ENCODE measurements at places on chromosomes 1 and 21.

- DNase-seq, result no peak
Observed at GRCh38 chr21:44810779-44811178, 7.1 kb downstream of the SUMO3 start.

DNA sequence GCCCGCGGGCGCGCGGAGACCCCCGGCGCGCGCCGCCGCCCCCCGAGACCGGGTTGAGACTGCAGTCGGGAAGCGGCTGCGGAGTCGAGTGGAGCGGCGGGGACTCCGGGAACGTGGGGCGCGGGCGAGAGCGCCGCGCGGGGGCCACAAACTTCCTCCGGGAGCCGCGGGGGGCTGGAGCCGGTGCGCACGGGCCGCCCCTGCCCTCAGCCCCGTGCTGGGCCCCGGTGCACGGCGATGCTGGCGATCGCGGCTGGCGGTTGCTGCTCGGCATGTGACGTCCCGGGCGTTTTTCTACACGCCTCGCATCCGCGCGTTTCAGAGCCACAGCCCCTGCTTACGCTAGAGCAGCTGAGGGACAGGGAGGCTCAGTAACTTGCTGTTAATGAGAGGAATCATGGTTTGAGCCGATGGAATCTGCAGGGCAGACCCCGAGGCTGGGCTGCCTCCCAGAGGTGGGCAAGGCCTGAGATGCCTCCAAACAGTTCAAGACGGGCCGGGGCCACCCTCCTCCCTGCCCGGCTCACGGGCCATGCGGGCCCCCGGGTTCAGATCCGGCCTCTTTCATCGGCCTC is 520 bp downstream of the TMEM201 start:
- no peak for DNase-seq

DNA sequence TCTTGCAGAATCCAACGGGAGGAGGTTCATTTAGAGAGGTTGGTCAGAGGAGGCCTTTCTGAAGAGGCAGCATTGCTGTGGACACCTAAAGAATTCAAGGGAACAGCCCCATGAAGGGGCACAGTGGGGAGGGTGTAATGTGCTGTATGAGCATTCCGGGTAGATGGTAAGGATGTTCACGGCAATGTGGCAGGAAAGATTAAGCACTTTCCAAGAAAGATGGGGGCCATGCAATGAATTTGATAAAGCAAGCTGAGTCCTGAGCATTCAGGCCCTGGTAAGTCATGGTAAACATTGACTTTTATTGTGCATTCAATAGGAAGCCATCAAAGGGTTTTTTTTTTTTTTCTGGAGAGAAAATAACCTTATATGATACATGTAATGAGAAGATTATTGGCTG is 166.6 kb downstream of the GREM2 start:
- no peak for DNase-seq

GRCh38 chr1:38000529-38001455 is 4.5 kb downstream of the FHL3 start:
- DNase-seq, result no peak

- DNase-seq, result no peak
Observed at GRCh38 chr1:246503341-246503740, 3.7 kb downstream of the SMYD3 start.

DNA sequence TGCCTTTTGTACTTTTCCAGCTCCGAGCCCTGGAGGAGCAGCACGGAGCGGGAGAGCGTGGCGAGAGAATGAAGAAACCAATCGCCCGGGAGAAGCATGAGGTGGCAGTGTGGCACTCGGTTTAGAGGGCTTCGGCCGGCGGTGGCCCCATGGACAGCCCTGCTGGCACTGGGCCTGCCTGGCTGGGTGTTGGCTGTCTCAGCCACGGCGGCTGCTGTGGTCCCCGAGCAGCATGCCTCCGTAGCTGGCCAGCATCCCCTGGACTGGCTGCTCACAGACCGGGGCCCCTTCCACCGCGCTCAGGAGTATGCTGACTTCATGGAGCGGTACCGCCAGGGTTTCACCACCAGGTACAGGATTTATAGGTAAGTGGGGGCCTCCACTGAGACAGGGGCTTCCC is 59.0 kb downstream of the BRINP2 start:
- DNase-seq, result no peak

DNA sequence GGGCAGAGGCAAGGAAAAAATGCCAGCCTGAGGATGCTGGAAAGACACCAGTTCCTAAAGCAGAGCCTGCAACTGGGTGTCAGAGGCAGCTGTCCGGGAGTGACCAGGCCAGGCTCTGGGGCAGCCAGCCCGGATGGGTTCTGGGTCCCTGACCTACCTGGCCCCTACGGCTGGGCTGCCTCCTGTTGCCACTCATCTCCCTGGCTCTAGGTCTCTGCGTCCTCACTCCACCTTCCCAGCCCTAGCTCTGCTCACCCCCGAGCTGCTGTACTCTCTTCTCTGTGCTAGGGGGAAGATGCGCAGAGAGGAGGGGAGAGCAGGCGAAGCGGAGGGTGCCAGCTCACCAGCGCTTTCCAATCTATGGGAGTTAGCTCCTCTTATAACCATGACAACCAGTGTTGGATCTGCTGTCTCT is 9.0 kb downstream of the ARHGEF2 start:
- DNase-seq, result no peak

DNA sequence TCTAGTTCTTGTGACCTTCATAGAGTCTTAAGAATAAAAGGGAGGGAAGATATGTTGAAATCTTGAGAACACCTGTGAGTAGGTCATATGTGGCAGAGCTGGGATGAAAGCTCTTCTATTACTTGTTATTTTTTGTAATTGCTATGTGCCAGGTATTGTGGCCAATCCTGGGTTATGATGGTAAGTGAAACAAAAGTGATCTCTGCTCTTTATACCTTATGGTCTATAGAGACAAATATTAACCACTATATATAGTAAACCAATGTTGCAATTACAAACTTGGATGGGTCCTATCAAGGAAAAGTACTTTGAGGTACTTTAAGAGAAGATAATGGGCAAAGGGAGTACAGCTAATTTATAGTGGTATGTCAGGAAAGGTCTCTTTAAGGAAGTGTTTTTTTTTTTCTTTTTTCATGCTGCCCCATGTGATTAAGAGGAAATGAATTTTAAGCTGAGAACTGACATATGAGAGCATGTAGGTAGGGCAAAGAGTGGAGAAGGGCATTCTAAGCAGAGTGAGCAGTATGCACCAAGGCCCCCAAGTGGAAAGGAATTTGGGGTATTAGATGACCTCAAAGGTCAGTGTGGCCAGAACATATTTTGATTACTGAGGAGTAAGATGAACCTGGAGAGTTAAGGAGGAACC is 43.3 kb downstream of the POU2F1 start:
- no peak for DNase-seq

GRCh38 chr1:62022382-62022983 is 172.2 kb upstream of the L1TD1 start:
- DNase-seq, result no peak

GRCh38 chr1:200343874-200344273 is 66.0 kb downstream of the ZNF281 start:
- no peak for DNase-seq

- no peak for DNase-seq
Observed at GRCh38 chr21:38027901-38028498, 111.7 kb upstream of the KCNJ6 start.

GRCh38 chr1:8059161-8059622 is 33.1 kb upstream of the ERRFI1 start:
- no peak for DNase-seq

DNA sequence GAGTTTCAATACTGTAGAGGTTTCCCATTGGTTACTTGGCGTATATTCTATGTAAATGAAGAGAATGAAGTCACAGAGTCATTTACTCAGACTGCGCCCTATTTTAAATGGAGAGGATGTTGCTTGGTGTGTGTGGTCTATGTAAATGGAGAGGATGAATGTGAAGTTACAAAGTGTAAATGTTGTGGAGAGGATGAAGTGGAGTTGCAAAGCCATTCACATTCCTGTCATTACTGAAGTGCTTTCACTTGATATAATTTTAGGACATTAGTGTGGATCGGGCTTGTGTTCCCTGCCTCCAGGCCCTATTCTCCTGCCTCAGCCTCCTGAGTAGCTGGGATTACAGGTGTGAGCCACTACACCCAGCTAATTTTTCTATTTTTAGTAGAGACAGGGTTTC is 99.4 kb upstream of the CACYBP start:
- DNase-seq, result no peak

DNA sequence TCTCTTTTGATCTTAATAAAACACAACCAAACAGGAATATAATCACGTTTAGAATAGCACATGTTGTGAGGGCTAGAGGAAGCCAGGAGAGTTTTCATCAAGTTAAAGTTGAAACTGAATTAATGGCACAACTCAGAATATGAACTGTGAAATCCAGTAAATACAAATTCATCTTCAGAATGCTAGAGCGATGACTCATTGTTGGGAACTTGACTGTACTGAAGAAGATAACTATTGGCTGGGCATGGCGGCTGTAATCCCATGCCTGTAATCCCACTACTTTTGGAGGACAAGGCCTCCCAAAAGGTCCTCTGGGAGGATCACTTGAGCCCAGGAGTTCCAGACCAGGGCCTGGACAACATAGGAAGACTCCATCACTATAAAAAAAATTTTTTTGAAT is 8.8 kb downstream of the SYF2 start:
- no peak for DNase-seq

GRCh38 chr21:15729346-15729673 is 472 bp upstream of the USP25 start:
- DNase-seq, result no peak

GRCh38 chr1:3129133-3129490 is 60.1 kb downstream of the PRDM16 start:
- no peak for DNase-seq

DNA sequence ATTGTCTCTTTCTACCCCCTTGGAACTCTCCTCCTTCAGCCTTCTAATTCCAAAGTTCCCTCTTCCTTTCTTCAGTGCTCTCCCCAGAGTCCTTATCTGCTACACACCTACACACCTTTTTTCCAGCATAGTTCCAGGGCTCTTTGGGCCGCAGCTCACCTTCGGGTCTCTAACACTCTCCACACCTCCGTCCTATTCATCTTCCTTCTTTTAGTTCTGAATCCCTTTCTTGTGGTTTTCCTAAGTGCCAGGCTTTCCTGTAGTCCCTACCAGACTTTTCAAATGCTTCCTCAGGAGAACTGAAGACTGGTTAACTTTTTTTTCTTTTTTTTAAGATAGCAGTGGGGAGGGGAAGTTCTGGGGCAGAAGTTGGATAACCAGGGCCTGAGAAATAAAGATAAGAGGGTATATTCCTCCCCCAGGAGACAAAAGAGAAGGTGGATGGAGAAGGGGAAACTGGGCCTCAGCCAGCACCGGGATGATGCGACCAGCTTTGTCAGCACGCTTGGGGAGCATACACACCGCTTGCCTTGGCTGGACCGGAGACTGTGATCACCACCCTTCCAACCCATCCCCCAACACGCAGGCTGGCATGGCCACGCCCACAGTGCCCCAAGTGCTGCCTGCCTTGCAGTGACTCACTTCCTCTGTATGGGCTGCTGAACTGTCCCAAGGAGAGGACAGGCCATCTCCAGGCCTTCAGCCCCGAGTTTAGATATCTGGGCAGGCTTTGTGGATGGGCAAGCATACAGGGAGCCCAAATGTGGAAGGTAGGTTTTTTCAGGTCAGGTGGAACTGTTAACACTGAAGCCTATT is 2.5 kb upstream of the CERS2 start:
- no peak for DNase-seq

DNA sequence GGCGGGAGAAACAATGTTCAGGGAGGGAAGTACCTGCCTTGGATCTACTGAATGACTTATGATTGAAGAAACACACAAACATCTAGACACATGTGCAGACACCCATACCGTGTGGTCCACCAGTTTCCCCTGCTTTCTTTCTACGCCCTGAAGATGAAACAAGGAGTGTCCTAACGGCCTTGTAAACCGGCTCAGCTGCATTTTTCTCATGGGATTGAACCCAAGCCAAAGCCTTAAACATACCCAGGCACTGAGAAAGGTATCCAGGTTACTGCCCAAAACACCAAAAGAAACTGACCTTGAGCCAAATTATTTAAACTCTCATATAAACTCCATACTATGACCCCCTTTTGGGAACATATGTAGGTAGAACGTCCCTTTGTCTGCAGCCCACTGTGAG is 630.0 kb upstream of the RGS18 start:
- DNase-seq, result no peak

- no peak for DNase-seq
Observed at GRCh38 chr1:156489166-156489934, 11.2 kb downstream of the MEF2D start.

DNA sequence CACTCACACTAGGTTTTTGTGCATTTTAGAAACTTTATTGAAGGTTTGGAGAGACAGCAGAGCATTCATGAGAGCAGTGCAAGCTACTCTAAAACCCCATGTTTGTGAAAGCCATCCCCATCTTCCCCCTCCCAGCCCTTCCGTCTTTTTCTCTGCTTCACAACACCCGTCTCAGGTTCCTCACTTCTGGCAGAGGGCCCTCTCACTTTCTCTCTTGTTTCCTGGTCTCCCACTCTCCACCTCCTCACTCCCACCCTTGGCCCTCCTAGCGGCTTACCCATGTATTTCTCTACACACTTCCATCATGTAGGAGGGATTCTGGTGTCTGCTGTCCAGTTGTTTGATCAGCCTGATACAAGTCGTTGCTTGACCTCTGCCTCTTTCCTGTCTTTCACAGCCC is 92.7 kb downstream of the LRRC8C start:
- no peak for DNase-seq

DNA sequence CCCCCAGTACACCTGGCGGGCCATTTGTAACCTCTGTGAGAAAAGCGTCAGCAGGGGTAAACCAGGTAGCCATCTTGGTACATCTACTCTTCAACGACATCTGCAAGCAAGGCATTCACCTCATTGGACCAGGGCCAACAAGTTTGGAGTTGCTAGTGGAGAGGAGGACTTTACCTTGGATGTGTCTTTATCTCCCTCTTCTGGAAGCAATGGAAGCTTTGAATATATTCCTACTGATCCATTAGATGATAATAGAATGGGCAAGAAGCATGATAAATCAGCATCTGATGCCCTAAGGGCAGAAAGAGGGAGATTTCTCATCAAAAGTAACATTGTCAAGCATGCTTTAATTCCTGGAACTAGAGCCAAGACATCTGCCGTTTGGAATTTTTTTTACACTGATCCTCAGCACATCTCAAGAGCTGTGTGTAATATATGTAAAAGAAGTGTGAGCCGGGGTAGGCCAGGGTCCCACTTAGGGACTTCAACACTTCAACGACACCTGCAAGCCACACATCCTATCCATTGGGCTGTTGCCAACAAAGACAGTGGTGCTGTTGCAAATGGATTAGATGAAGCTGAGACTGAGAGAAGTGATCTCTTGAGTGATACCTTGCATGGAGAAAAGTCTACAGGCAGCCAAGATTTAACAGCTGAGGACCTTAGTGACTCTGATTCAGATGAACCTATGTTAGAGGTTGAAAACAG is 2.7 kb downstream of the ZBED6 start:
- no peak for DNase-seq

DNA sequence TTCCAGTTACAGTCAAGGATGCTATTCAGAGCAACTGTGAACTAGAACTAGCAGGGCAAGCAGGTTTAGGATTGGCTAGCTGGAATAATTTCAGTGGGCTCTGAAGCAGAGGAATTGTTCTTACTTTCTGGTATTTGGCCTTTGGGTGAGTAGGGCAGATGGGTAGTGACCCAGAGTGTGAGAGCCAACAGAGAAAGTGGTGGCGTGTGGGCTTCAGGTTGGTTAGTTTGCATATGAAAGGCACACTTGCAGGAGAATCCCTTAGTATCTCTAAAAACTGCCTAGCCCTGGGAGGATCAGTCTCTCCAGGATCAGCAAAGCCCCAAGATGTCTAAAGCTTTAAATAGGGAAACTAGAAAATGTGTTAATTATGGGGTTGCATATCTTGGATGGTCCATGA is 67.6 kb upstream of the LRRC8B start:
- DNase-seq, result no peak

- no peak for DNase-seq
Observed at GRCh38 chr1:200542162-200542561, 78.4 kb downstream of the KIF14 start.

- DNase-seq, result no peak
Observed at GRCh38 chr1:113809670-113810602, 2.3 kb downstream of the RSBN1 start.

Data from fibroblast of the conjunctiva (primary cell).